Glomerular endothelial cell (primary cell): ENCODE measurements at places on chromosomes 1 and 21. TPM values are rescaled to one million over a fixed set of nuclear protein-coding genes. Genes with fewer than 3 reads are reported as not detected.

DRAM2 gene
- 42.0 and 53.9 TPM in 2 replicates for total RNA-seq

MIXL1 gene
- total RNA-seq: 0.10 and 1.6 TPM in 2 replicates

OR2T10 gene
- total RNA-seq: not detected in 2 replicates

LRRC53 gene
- not detected in 2 replicates for total RNA-seq

LRRC71 gene
- total RNA-seq: 0.12 TPM in 1 of 2 replicates, not detected in the other

USH2A gene
- total RNA-seq: not detected in 2 replicates

GPR61 gene
- not detected in 2 replicates for total RNA-seq

SELP gene
- total RNA-seq: 15.4 and 27.7 TPM in 2 replicates

TRIM63 gene
- not detected in 2 replicates for total RNA-seq

HORMAD1 gene
- 0.47 TPM in 1 of 2 replicates, not detected in the other for total RNA-seq

VCAM1 gene
- 61.9 and 66.7 TPM in 2 replicates for total RNA-seq

SAMSN1 gene
- total RNA-seq: 0.15 and 0.23 TPM in 2 replicates

KRTAP6-1 gene
- not detected in 2 replicates for total RNA-seq

S100A1 gene
- total RNA-seq: not detected in 2 replicates

UBASH3A gene
- not detected in 2 replicates for total RNA-seq

CLDN17 gene
- total RNA-seq: not detected in 2 replicates

HPCA gene
- total RNA-seq: not detected in 2 replicates

SPRR2G gene
- total RNA-seq: not detected in 2 replicates

CFAP141 gene
- not detected in 2 replicates for total RNA-seq

SIM2 gene
- 0.47 and 1.7 TPM in 2 replicates for total RNA-seq

ELOA gene
- 40.2 and 49.4 TPM in 2 replicates for total RNA-seq

LIN28A gene
- 0.05 and 0.06 TPM in 2 replicates for total RNA-seq

RXFP4 gene
- total RNA-seq: not detected in 2 replicates

ERICH3 gene
- total RNA-seq: not detected in 2 replicates

PFDN2 gene
- 63.0 and 78.2 TPM in 2 replicates for total RNA-seq

INTS3 gene
- total RNA-seq: 40.3 and 48.9 TPM in 2 replicates

GLIS1 gene
- 0.82 and 1.6 TPM in 2 replicates for total RNA-seq

ZBTB17 gene
- 27.6 and 35.6 TPM in 2 replicates for total RNA-seq

REN gene
- total RNA-seq: 0.10 and 0.29 TPM in 2 replicates

RHD gene
- not detected in 2 replicates for total RNA-seq

UTS2 gene
- total RNA-seq: not detected in 2 replicates
